ENCODE measurements at places on chromosomes 1 and 21.

DNA sequence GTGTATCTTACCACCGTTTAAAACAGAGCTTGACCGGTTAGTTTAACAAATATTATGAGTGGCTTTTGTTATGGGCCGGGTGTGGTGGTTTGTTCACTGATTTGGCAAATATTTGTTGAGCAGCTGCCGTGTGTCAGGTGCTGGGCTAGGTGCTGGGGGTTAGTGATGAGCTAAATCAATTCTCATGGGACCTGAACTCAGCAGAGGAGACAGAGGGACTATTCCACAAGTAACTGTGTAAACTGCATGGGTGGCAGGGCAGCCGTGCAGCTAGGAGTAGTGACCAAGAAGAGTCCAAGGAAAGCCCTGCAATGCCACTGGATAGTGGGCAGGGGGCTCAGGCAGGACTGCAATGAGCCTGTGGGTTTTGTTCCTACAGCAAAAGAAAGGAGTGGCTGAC, 11.2 kb upstream of the C2CD2 start:
- DNase-seq, result no peak

- no peak for DNase-seq
These were observed 43.1 kb downstream of the IL12RB2 start for GRCh38 chr1:67350783-67351182.

DNA sequence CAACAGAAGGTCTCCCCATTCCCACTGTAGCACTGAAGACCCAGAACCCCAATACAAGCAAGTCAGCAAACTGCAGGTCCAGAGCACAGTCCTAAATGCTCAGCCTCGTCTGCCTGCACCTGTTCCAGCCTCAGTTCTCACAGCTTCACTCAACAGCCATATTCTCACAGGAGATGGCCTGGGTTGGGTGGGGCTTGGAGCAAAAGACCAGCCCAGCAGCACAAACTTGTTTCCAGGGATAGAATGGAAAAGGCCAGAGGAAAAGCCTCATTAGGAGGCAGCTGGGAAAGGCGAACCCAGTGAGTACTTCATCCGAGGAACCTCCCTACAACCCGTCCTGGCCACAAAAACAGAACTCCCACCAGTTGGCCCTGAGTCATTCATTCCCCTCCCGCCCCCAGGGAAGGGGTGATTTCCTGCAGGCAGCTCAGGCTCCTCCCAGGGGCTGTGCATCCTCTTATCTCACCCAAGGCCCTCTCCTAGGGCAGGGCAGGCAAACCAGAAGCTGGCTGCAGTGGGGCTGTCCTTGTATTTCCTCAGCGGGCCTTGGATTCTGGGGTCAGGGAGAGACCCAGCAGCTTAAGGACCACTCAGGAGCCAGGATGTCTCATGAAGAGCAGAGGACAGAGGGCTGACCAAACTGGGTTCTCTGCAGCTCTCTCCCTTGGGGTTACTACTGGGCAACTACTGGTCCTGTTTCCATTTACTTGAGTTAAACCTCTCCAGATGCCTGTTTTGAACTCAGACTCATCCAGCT, 7.4 kb upstream of the MPL start:
- DNase-seq, result peak; percentile 19

- no peak for DNase-seq
These were observed 80.8 kb downstream of the DMRTB1 start for GRCh38 chr1:53539711-53540603.

Data from muscle of arm (tissue), 14 donors.